ENCODE measurements at places on chromosomes 6 and 20.

GRCh38 chr20:8094850-8095249, 37.2 kb upstream of the PLCB1 start:
- no peak for DNase-seq

GRCh38 chr6:157561414-157561790, 180.4 kb downstream of the ZDHHC14 start:
- no peak for DNase-seq

GRCh38 chr6:41713650-41714291, 21.6 kb downstream of the TFEB start:
- DNase-seq = no peak

- DNase-seq = peak; percentile 13
Observed at GRCh38 chr6:113763311-113763766, 93.8 kb upstream of the MARCKS start.

GRCh38 chr20:63703471-63703975, 4.3 kb downstream of the ARFRP1 start:
- no peak for DNase-seq

DNA sequence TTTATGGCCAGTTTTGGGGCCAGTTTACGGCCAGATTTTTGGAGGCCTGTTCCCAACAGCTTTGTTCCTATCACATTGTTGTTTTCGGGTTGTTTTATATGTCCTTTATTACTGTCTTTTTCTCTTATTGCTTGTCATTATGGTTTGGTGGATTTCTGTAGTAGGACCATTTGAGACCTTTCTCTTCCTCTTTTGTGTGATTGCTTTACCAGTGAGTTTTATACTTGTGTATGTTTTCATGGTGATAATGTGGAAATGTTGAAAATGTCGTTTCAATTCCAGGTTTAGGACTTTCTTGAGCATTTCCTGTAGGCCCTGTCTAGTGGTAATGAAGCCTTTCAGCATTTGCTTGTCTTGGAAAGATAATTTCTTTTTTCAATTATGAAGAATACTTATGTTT, 17.8 kb downstream of the HLA-B start:
- no peak for DNase-seq

GRCh38 chr20:44291754-44292153, 19.2 kb downstream of the FITM2 start:
- peak; percentile 19 for DNase-seq
